ENCODE measurements at places on chromosomes 2 and 18.

- DNase-seq = no peak
These were observed 10.9 kb downstream of the APCDD1 start for GRCh38 chr18:10465174-10465939.

- DNase-seq = no peak
These were observed 224.1 kb upstream of the DPP10 start for GRCh38 chr2:114218383-114218782.

GRCh38 chr2:133266926-133267590, 301.2 kb downstream of the NCKAP5 start:
- peak; percentile 1 for DNase-seq

- no peak for DNase-seq
These were observed 11.9 kb downstream of the KCNG2 start for GRCh38 chr18:79809482-79810192.

DNA sequence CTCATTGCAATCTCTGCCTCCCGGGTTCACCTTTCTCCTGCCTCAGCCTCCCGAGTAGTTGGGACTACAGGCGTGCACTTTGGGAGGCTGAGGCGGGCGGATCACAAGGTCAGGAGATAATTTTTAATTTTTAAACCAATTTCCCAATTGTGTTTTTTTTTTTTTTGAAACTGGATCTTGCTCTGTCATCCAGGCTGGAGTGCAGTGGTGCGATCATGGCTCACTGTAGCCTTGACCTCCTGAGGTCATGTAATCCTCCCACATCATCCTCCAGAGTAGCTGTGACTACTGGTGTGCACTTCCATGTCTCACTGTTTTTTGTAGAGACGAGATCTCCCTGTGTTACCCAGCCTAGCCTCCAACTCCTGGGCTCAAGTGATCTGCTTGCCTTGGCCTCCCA, 49.3 kb downstream of the GLS start:
- DNase-seq = no peak

All from mammary epithelial cell (primary cell).